Muscle of arm (tissue), 14 donors: ENCODE measurements at places on chromosomes 13 and 19. TPM values are rescaled to one million over a fixed set of nuclear protein-coding genes. Genes with fewer than 3 reads are reported as not detected.

DNA sequence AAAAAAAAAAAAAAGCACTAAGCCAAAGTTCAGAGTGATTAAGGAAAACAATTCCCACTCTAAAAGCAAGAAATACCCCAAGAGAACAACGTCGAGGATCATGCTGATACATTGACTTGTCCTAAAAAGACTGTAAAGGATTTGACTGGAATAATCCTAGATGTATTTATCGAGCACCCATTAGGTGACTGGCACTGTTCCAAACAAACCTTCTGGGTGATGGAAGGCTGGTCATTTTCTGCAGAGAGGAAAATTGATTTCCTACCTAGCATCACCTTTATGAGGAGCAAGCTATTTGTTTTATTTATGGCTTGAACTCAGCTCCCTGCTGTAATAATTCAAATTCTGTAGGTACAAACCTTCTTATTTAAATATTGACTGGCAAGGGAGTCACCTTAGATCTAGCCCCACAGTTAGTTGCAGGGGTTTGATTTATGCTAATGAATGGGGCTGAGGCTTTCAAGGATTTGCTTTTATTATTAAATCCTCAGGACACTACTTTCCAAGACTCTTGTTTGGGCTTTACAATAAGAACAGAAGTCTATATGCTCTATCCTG is 471.0 kb downstream of the OLFM4 start:
- no peak for DNase-seq

GRCh38 chr13:29905845-29906244 is 55.4 kb upstream of the UBL3 start:
- DNase-seq, result no peak

DNA sequence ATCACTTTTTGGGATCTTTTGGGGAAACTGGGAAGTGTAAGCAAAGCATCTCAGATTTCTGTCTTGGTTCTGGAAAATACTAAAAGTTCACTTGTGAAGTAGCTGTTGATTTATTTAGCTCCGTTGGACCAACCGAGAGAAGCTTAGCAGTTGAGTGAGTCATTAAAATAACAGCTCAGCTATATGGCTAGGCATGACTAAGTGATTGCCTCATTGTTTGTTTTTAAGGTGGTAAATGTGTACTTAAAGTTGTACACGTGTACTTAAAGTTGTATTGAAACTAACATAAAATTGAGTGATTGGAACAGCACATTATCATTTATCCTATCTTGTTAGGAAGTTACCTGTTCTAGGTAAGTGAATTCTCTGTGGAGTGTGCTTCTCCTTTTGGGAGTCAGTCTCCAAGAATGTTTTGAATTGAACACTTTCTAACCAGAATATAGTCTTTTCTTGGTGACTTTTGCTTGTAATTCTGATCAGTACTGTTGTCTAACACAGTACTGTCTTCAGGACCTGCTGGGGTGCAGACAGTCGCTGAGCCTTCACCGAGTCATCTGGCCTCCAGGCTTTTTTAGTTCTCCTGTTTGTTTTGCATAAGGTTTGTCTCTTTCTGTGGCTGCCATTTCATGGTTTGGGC is 2.9 kb upstream of the DCUN1D2 start:
- DNase-seq, result peak; percentile 16

DNA sequence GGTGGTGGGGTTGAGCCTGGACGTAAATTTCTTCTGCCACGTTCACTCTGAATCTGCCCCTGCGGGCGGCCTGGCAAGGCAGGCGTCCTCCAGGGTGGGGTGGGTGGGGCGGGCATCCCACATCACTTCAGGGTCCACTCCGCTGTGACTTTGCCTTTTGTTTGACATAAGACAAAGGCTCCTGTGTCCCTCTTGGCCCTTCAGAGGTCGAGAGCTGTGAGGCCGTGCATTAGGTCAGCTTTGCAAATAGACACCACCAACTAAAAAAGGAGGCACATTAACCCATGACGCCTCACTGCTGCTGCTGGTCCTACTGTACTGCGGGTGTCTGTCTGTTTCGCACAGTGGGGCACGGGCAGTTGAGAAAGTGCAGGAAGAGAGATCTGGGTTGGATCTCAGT is 10.5 kb upstream of the ZNF536 start:
- DNase-seq, result no peak

DNA sequence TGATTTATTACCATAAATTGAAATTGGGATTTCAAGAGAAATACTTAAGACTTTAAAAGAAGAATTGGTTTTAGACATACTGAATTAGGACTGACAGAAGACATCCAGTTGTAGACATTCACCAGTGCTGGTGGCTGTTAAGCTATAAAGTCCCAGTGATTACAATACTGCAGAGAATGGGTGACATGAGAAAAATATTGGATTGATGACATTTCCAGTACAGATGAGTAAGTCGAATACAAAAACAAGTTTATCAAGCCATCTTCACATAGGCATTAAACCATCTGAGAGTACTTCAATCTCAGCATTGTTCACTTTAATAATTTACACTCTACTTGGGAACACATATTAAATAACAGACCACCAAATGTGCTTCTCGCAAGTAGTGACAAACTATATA is 66.8 kb downstream of the TBC1D4 start:
- no peak for DNase-seq

DNA sequence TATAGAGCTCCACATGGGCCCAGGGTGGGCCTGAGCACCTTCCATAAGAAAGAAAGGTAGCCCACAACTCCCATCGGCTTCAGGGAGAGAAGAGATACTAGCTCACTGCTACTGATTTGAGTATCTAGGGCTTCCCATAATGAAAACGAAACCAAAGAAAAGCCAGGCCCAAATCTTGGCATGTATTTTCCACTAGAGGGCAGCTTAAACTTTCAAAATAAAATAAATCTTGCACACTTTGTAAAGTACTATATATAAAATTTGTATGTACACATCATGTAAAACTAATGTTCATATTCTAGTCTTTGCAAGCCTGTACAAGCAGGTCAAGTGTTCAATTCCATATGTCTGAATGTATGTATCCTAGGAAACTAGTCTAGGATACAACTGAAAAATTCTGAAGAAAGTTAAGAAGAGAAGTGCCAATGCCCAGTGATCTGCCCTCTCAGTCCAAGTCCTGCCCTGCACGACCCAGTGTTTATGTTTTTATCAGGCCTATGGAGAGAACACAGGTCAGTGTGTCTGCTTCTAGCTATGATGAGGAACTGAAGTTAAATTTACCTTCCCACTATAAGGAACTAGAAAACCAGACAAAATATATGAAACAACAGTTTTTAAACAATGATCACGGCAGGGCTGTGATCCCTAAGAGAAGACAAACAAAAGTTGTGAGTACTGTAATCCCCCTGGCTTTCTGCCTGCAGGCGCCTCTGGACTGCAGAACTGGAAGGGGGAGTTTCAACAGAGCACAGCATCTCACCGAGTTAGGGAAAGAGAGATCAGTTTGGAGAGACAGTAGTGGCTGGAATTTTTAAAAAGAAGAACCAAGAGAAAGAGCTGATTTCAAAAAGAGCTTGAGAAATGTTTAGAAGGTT is 475.7 kb downstream of the UQCRFS1 start:
- DNase-seq, result peak; percentile 54

DNA sequence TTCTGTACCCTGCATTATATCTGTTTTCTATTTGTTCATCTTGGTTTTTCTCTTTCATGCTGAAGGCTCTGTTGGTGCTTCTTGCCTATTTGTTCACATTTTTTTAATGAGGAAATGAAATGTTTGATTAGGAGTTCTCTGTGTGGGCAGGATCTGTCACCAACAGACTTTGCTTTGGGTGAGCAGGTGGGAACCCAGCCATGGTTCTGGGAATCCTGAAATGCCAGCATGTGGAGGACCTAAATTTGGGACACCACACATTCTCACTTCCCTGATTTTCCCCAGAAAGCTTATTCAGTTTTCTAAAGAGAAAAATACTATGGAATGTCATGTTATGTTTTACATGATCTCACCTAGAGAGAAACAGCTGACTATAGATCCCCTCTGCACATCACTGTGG is 34.0 kb downstream of the TPT1 start:
- DNase-seq, result no peak

- no peak for DNase-seq
These were observed 109.7 kb downstream of the NUFIP1 start for GRCh38 chr13:44879452-44880058.

GRCh38 chr19:35993923-35994598 is 927 bp upstream of the SDHAF1 start:
- no peak for DNase-seq

The MAST1 gene
- 0.21 TPM for polyA plus RNA-seq

The ESD gene
- polyA plus RNA-seq, result 190 TPM
